ENCODE measurements at places on chromosomes 6 and 20. TPM values are rescaled to one million over a fixed set of nuclear protein-coding genes. Genes with fewer than 3 reads are reported as not detected.

POLR1C gene
- 45.8 TPM for total RNA-seq

- no peaks in the 10 kb centered on the region for H3K27me3 ChIP-seq
- no peak overlapping the region for H3K27ac ChIP-seq
- peaks cover 15% of the 10 kb centered on the region for H3K4me1 ChIP-seq
- peaks cover 10% of the 10 kb centered on the region for H3K36me3 ChIP-seq
These were observed 16.4 kb downstream of the RAB23 start for GRCh38 chr6:57205550-57206328.

EDN1 gene
- total RNA-seq, result not detected

- H3K27ac ChIP-seq, result no peak overlapping the region
- no peaks in the 10 kb centered on the region for H3K27me3 ChIP-seq
- no peaks in the 10 kb centered on the region for H3K4me1 ChIP-seq
These were observed 318.9 kb upstream of the JAG1 start for GRCh38 chr20:10992731-10993130.

MYCT1 gene
- not detected for total RNA-seq

- peak; percentile 5 for DNase-seq
- peaks cover 4% of the 10 kb centered on the region for H3K36me3 ChIP-seq
- peaks cover 46% of the 10 kb centered on the region for H3K4me1 ChIP-seq
- peak overlapping the region; percentile 84 for H3K27ac ChIP-seq
These were observed 89.0 kb downstream of the SLX4IP start for GRCh38 chr20:10524034-10524476.
